ENCODE measurements at places on chromosomes 2 and 18.

DNA sequence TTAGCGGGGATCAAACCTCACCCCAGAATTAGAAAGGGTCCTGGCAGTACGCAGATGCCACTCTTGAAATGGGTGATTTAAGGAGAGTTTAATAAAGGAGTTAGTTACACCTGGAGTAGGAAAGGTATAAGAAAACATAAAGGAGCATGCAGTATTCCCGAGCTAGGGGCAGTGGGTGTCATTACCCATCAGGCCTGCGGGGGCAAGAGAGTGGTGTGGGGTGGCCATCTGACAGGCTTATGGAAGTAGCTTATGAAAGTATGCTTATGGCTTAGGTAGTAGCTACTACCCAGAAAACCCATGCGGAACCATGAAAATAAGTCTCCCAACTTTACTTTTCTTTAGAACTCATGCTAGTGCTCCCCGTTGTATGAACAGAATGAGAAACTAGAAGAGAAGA is 568.9 kb upstream of the ACVR2A start:
- no peak for DNase-seq

GRCh38 chr18:49250816-49251388 is 209.5 kb downstream of the DYM start:
- DNase-seq: no peak

GRCh38 chr2:101231240-101231639 is 21.4 kb upstream of the CNOT11 start:
- DNase-seq: no peak

DNA sequence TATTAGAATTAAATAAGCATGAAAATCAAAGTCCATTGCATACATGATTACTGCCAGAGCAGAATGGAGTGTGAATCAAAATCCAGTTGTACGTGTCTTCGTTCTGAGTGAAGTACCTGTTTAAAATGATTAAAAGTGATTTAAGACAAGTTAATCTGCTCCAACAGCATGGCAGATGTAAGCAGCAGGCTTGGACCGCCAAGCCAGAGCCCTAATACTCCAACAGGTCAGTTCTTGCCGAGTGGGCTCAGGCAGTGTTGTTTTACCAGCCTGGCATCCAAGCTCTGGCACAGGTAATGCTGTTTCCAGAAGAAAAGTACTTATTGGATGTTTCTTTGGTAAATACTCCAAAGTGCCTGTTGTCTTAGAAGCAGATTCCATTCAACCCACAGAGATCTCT is 171.4 kb upstream of the EPAS1 start:
- DNase-seq: no peak

DNA sequence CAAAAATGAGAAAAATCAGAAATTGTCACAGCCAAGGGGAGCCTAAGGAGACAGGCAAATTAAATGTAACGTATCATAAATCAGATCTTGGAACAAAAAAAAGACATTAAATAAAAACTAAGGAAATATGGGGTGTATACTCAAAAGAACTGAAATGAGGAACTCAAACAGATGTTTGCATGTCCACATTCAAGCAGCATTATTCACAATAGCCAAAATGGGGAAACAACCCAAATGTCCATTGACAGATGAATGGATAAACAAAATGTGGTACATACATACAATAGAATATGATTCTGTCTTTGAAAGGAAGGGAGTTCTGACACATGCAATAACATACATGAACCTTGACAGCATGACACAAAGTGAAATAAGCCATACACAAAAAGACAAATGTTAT is 155.8 kb upstream of the KLF7 start:
- no peak for DNase-seq

- no peak for DNase-seq
Observed at GRCh38 chr2:99414566-99414965, 75.3 kb downstream of the REV1 start.

DNA sequence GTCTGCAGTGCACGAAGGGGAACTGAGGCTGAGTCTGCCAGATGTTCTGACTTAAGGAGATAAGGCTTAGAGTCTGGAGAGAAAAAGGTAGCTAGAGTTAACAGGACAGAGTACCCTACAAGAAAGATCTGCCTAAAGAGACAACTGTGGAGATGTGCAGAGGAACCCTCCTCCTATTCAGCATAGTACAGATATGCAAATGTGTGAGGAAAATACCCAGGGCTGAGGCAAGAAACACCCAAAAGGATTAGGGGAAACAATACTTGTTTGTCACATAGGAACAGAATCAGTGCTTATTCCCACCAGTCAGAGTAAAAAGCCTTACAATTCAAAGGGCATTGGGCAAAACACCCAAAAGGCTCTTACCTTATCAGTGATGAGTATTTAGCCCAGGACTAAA is 67.8 kb downstream of the SS18 start:
- no peak for DNase-seq

- DNase-seq: no peak
Observed at GRCh38 chr2:179578171-179578916, 283.1 kb downstream of the ZNF385B start.

DNA sequence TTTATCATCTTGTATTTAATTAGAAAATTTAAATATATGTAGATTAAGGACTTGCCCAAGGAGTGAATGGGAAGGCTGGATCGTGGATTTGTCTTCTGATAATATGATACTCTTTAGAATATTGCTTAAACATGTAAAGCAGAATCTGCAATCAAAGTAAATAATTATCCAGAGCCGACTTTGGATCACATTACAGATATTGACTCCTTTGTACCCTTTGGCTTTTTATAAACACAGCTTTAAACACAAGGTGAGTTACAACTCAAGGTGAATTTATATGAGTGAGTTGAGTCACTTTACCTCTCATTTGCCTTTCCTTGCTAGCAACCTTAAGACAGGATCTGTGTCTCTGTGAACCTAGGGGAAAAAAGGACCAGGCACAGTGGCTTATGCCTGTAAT is 37.7 kb upstream of the SLC25A52 start:
- no peak for DNase-seq
